Stimulated activated CD4-positive, alpha-beta T cell treated with anti-CD3 and anti-CD28 coated beads, TNF-alpha, amount 100 ng/mL, for 4 hours (primary cell): ENCODE measurements at places on chromosomes 3 and 15.
A peak's percentile ranks its signal among the peaks of the same experiment; 100 is the strongest.

GRCh38 chr3:136381051-136381450 is 130.9 kb downstream of the PCCB start:
- no peak for DNase-seq

DNA sequence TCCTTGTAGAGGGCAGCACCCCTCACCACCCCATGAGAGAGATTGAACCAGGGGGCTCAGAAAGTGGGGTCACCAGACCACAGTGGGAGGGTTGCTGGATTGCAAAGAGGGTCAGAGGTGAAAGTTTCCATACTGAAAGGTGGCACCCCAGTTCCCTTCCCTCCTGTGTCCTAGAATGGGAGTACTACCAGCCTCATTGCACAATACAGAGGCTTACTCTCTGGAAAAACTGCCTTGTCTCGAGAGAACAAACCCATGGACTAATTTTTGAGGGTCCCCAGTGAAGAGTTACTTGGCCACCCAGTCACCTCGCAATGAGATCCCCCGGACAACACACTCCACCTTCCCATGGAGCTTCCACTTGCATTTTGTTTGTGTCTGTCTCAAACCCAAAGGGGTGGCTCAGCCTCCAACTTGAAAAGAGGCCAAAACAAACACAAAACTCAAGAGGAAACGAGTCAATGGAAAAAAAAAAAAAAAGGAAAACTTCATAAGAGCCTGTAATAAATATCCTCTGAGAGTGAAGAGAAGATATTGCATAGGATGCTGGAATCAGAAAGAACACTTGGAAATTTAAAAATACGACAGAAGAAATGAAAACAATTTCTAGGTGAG is 18.6 kb downstream of the MESP2 start:
- DNase-seq = no peak

DNA sequence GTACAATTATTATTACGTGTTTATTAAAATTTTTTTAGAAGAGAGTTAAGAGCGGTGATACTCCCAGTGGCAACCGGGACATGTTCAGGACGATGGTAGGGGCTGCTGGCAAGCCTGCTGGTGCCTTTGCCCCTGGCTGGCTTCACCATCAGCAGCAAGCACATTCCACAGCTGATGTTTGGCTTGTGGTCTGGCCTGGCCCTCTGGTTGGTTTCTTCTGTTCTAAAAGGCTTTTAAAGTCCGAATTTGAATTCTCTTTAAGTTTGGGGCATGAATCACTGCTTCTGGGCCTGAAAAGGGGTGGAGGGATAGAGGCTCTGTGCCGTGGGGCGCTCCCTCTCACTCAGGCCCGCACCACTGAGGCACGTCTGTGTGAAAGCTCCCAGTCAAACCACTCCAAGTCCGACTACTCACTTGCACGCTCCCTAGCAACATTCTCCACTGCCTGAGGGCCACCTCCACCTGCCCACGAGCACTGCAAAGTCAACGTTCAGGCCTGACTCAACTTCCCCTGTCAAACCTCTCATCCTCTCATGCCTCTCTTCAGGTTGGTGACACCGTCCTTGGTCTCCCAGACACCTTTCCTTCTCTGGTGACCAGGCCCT is 10.1 kb downstream of the ITGA11 start:
- DNase-seq = no peak

- DNase-seq = no peak
Measured at GRCh38 chr15:75606711-75607699, 18.5 kb downstream of the SNUPN start.

GRCh38 chr3:196837819-196838420 is 29.8 kb upstream of the SENP5 start:
- peak; percentile 57 for DNase-seq
